Left ventricle myocardium superior (tissue), 1 donor: ENCODE measurements at places on chromosomes 13 and 19. TPM values are rescaled to one million over a fixed set of nuclear protein-coding genes. Genes with fewer than 3 reads are reported as not detected.
A peak's percentile ranks its signal among the peaks of the same experiment; 100 is the strongest.

Gene TRAPPC6A
- total RNA-seq, result 13.7 TPM

Gene USF2
- 170 TPM for total RNA-seq

Gene PRSS57
- not detected for total RNA-seq

DNA sequence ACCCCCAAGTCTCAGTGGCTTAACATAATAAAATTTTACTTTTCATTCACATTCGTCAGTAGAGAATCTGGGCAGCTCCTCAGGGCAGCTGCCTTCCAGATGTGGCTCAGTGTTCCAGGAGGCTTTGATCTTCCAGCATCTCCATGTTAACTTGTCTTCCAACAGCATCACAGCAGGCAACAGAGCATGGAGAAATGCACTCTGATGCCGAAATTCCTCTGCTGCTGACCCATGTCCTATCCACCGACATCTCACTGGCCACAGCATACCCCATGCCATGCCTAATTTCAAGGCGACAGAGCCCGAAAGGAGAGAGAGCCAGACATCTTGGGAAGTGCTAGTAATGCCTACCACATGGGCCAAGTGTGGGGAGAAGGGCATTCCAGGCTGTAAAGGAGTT lies 64.9 kb upstream of the MEDAG start:
- no peak for DNase-seq

DNA sequence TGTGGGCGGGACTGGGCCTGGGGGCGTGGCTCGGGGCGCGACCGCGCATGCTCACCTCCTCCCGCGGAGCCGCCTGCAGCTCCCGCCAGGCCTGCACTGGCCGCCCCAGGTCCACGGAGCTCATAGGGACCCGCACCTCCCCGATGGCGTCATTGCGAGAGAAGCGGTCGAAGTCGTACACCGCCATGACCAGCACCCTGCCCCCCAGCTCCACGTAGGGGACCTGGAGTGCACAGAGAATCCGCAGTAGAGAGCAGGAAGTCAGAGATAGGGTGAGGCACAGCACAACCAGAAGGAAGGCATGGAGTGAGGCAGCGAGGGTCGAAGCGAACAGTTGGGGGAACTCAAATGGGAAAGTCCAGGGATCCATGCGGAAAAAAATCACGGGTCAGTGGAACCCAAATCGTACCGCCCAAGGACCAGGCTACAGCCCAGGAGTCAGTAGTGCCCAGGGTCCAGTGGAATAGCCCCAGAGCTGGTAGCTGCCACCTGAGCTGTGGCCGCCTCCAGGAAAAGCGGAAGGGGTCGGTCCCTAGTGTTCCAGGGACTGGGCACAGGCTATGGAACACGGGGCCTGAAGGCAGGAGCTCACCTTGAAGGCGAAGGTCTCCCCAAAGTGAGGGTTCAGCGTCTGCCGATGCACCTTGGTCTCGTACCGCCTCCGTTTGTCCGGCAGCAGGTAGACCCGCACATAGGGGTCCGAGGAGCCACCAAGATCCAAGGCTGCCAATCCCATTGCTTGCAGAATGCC lies 4.8 kb downstream of the SYT5 start:
- DNase-seq, result peak; percentile 22

DNA sequence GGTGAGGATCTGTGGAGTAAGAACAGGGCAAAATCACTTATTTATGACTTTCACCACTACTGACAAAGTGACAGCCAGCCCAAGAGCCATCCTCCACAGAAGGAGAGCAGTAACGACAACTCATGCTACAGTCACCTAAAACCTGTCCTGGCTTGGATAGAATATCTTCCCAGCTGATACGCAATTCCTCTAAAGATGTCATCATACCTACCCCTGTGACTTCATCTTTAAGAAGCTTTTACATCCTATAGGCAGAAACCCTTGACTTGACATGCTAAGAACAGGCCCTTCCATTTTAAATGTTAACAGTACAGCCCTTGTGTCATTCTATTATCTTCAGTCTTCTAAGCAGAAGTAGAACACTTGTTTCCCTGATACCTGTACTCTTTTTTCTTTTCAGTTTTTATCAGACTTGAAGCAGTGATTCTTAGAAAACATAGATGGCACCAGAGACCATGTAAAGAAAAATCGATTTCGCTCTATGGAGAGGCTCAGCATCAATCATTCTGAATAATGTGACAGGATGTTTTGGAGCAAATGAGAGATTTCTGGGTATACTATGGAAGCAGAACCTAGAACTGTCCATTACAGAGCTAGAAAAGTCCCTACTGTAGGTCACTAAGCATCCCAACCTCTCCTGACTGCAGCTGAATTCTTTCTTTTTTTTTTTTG lies 20.1 kb downstream of the STOML3 start:
- DNase-seq, result no peak
